Inflammatory macrophage treated with lipopolysaccharide for 1 hour (primary cell): ENCODE measurements at places on chromosomes 4 and X.

DNA sequence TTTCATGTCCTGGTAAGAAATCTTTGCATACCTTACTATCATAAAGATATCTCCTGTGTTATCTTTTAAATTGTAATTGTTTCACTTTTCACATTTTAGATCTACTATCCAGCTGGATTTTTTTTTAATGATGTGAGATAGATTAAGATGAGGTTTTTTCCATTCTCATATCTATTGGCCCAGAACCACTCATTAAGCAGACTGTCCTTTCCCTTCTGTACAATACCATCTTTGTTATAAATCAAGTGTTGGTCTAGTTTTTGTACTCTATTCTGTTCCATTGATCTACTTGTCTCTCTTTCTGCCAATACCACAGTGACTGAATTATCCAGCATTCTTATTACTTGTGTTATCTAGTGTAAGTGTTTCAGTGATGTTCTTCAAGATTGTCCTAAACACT lies 131.6 kb upstream of the TRIM2 start:
- DNase-seq = no peak

DNA sequence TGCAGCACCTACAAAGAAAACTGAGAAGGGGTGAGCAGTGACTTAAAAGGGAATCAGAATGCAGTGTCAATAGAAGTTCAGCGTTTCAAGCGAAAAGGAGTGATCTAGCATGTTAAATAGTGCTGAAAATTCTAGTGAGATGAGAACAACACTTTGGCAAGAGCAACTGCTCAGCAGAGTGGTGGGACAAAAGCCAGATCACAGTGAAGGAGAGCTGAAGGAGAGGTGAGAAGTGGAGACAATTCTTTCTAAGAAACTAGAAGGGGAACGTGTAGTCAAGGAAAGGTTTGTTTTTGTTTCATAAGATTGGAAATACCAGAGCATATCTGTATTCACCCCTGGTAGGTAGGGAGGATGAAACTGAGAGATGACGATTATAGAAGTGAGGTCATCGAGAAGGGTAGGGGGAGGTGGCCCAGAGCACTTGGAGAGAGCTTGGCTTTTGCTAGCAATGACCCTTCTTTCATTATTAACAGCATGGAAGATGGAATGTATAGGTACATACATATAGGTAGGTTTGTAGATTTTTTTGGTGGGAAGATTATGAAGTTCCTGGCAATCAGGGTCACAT lies 33.7 kb downstream of the SRPX2 start:
- DNase-seq = no peak

DNA sequence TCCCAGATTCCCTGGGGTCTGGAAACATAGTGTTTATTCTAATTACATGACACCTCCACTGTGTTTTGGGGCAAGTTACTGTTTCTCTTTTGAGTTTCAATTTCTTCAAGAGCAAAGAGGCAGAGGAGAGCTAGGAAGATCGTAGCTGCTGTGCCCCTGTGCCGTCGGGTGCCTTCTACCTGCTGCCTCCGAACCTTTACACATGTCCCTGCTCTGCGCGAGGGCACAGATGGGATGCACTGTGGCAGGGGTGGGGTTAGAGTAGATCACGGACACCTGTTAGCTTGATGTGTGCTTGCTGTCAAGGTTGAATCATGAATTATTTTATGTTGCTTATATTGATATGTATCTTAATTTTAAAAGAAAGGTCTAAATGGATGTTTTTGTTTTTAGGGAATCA lies 71.1 kb upstream of the MSANTD1 start:
- DNase-seq = no peak

- no peak for DNase-seq
These were observed 7.4 kb downstream of the PLCXD1 start for GRCh38 chrX:288561-288991.

GRCh38 chrX:129665916-129666644 lies 11.3 kb upstream of the APLN start:
- no peak for DNase-seq

DNA sequence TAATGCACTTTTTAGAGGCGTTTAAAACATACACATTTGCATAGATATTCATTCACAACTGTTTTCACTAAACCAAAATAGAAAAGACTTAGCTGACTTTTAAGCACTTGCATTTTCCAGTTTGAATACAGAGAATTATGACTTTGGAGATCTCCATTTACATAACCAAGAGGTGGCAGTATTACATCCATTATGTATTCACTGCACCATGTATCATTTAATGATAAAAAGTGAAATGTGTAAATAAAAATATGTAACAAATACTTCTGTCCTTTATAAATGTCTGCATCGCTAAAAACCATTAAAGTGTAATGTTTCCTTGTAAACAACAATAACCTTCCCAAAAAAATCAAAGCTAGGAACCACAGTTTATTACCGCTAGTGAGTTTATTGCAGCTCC lies 413.2 kb downstream of the FGF13 start:
- DNase-seq = no peak

GRCh38 chr4:42816189-42816879 lies 76.2 kb upstream of the GRXCR1 start:
- no peak for DNase-seq

DNA sequence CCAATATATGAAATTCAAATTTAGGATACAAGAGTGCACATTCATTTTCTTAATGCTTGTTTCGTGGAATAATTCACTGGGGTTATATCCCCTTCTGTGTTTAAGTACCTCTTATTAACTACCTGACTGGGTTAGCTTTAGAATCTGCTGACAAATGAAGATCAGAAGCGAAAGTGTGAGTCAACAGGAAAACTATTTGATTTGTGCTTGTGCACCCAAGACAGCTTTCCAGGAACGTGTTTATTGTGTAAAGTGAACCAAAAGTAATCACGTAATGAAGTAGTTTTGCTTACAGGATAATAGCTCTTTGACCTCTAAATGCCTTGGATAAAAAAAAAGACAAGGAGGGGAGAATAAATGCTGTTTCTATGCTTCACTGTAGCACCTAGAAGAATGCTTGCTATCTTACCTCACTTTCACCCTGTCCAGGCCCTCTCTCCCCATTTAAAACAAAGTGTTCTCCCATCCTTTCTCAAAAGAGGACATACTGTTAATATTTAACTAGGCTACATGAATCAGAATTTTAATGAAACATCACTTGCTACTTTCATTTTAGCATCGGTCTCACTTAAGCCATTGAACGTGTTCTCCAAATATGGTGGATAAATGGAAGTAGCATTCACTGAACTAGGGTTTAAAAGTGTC lies 141.9 kb downstream of the THOC2 start:
- no peak for DNase-seq

DNA sequence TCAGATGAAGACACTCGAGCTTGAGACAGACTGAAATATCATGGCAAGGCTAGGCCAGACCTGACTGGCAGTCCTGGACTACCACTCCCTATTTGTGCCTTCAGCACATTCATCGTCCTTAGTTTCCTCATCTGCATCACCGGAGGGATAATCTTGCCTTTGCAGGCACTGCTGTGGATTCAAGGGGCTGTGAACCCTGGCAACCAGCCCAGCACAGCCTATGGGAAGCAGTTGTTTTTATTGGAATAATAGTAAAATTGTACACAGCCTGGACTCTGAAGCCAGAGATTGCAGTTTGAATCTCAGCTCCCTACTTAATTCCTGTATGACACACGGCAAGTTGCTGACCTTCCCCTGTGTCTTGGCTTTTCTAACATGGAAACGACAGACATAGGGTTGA lies 161.0 kb downstream of the NSUN7 start:
- no peak for DNase-seq

- DNase-seq = no peak
These were observed 68.6 kb upstream of the PPP3CA start for GRCh38 chr4:101415962-101416361.

DNA sequence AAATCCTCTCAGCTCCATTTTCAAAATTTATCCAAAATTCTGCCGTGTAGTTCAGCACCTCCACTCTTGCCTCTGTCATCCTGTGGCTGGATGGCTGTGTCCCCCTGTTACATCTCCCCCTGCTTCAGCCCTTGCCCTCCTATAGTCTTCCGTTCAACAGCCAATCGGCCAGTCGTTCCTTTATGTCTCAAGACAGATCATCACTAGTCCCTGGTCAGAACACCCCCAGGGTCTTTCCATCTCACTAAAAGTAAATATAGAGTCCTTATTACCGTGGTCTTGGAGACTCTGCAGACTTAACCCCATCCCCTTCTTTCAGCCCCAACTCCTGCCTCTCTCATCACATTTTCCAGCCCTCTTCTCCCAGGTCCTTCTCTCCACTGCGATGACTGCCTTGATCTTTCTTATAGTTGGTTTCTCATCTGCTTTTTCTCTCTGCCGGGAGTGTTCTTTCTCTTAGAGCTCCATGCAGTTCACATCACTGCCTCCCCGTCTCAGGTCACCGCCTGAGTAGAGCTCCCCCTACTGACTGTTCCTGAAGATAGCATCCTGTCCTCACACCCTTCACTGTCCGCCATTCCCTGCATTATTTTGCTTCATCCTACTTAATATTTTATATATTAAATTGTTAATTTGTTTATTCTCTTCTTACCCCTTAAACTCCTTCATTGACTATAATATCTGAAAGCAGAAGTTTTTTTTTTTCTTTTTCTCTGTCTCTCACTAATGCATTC lies 736.9 kb upstream of the MAGEB2 start:
- DNase-seq = peak; percentile 41

DNA sequence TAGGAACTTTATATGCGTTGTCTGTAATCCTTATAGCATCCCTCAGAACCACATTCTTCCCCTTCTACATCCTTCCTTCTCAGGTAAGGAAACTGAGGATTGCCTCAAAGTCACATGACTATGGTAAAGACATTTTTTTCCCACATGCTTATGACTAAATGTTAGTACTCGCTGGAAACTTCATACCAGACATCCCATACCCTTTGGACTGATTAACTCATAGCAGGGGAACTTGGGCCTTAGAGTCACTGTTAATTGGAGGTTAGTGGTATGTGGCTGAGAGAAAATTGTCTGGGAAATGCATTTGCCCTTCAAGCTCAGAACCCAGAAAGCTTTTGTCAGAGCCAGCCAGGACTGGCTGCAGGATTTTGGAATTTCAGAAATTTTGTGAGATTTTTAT lies 155.0 kb downstream of the RELL1 start:
- no peak for DNase-seq

GRCh38 chr4:148059617-148060180 lies 327.8 kb downstream of the ARHGAP10 start:
- no peak for DNase-seq

DNA sequence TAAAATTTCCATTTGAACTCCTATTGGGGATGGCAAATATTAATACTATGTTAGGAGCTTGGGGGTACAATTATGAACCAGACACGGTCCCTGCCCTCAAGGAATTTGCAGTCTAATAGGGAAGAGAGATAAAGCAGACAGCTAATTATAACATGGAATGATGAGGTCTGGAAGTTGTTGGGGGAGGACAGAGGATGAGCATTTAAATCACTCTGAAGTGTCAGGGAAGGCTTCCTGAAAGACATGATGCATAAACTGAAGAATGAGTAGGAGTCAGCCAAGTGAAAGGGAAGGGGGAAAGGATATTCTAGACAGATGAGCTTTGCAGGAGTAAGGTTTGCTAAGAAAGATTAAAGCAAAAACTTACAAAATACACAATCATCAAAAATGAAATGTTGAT lies 15.9 kb downstream of the PLAC1 start:
- no peak for DNase-seq

GRCh38 chr4:183758061-183758757 lies 99.1 kb downstream of the TRAPPC11 start:
- DNase-seq = no peak
